ENCODE measurements at places on chromosomes 6 and 20.

DNA sequence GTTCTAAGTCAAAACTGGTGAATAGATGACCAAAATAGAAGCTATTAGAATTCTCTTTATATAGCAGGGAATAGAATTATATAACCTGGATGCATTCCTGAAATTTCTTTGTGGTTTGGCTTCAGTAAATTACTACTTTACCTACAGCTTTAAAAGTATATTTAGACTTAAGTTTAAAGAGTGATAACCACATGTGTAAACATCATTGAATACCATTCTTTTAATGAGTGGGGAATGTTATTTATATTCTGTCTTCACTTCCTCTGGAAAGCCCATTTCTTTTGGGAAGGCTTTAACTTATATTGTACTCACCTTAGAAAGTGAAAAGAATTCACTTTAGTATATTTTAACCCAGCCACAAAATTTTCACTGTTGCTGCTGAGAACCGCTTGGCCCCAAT, 39.1 kb downstream of the PLEKHG1 start:
- no peak for DNase-seq

- DNase-seq = peak; percentile 95
These were observed 17.1 kb downstream of the REPS1 start for GRCh38 chr6:138970856-138971425.

GRCh38 chr20:4147319-4147718, 132.0 kb upstream of the RNF24 start:
- DNase-seq = no peak

DNA sequence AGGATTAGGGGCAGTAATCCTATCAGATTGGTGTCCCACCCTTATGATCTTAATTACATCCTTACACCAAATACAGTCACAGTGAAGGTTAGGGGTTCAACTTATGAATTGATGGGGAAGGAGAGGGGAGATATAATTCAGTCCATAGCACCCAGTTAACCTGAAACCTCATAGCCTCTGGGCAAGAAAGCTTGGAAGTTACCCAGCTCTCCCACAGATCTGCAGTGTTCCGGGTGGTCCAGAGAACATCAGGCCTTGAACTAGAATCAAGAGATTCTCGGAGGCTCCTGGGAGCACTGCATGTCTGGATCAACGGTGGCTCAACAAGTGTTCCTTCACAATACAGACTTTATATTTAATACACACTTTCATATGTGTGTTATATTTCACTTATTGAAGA, 392.6 kb upstream of the MARCKS start:
- peak; percentile 43 for DNase-seq

GRCh38 chr20:16433293-16433580, 140.0 kb downstream of the KIF16B start:
- no peak for DNase-seq

DNA sequence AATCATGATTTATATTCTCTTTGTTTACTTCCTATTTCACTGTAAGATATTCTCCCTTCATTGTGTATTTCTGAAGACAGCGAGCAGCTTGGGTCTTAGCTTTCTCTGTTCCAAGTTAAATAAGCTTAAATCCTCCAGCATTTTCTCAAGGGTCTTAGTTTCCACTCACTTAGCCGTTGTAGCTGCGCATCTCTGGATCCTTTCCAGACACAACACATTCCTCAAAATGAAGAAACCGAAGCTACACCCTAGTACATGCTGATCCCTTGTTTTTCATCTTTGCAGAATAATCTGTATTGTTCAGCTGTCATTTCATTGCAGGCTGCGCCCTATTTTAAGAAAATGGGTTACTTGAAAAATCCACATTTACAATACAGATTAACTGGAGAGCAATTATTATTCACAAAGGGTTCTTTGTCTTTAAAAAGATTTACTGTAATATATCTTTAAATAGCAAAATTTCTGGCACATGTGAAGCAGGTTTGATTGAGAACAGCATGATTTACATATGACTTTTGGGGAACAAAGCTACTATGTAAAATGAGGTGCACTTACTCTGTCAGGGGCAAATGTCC, 375.8 kb downstream of the QKI start:
- DNase-seq = peak; percentile 23

DNA sequence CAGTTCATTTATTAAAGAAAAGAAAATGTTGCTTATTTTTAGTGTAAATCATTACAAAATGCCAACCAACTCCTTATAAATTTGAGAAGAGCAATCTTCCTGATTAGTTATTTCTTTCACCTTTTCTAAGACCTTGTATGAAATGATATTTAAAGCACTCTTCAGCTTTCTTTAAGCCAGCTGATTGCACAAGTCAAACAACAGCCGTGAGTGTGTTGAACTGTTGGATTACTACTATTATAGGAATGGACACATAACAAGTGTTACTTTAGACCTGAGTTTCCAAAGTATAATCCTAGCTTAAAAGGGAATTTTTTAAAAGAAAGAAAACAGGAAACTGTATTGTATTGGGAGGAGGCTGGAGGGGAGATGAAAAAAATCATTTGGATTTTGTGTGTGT, 26.8 kb upstream of the GLP1R start:
- DNase-seq = no peak

GRCh38 chr6:89045011-89045387, 35.6 kb upstream of the PNRC1 start:
- no peak for DNase-seq

- peak; percentile 74 for DNase-seq
These were observed 11.0 kb upstream of the HINT3 start for GRCh38 chr6:125945378-125946141.

DNA sequence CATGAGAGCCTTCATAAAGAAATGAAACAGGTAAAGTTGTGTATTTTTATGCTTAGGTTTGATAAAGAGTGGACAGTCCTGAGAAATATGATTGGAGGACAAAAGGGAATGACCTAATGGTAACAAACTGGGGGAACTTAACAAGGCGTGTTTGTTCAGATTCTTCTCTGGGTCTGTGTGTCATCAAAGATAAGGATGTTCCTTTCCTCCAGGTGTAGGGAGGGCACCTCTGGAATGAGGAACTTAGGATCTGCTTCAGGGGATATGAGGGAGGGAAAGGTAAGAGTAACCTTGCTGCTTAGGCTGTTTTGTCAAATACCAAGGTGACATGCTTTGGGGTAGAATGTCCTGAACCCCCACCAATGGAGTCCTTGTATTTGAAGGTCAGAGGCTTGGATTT, 291.9 kb downstream of the KCNQ5 start:
- DNase-seq = no peak

GRCh38 chr6:104527311-104527710, 332.4 kb downstream of the HACE1 start:
- no peak for DNase-seq

- no peak for DNase-seq
These were observed 23.6 kb upstream of the ECHDC1 start for GRCh38 chr6:127367023-127367375.

DNA sequence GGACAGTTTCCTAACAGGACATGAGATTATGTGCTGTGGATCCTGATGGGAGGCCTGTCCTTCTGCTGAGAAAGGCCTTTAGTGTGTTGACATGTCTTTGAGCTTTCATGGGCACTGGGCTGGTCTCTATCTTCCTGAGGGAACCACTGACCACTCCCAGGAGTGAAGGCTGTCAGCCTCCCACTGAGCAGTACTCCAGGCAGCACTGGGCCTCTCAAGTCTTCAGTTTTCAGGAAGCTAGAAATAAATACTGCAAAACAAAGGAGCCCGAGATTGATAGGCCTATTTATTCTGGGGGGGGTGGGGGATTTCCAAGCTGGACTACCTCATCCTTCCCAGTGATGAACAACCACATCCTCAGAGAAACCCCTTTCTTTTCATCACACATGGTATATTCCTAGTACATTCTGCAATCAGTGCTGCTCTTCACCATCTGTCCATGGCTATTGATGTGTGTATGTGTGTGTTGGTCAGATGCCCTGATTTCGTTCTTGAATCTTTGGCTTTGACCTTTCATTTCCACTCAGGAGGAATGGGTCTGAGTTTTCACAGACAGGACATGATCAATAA, 180.9 kb upstream of the SPTLC3 start:
- no peak for DNase-seq

DNA sequence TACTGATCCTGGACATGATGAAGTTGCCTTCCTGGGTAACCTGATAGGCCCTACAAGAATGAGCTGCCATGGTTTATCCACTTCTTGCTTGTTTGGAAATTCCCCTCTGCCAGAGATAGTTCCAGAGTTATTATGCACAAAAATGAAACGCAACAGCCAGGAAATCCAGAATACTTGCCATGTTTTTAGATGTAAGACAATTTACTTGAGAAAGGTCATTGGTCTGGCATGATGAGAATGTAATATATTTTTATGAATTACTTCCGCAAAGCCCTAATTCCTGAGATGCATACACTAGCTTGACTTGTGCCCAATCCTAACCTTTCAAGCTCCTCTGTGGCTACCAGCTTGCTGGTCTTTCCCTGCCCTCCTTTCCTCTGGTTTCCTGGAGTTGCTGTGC, 27.9 kb upstream of the NT5E start:
- peak; percentile 89 for DNase-seq

- no peak for DNase-seq
These were observed 15.6 kb downstream of the SNRPC start for GRCh38 chr6:34772940-34773339.

DNA sequence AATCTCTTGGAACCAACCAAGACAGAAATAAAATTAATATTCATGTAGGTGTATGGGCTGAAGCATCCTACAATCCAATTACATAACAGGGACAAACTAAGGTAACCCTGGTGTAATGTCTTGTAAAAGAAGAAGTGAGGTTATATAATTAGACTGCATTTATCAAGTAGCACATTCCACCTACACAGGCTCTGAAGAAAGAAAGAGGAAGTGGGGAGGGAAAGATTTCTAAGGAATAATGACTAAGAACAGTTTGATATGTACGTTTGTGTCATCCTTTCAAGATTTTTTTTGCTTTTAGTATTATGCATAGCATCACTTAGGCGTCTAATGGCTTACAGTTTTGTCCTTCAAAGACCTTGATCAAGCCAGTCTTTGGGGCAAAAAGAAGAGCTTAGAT, 139.7 kb downstream of the PLCB1 start:
- DNase-seq = no peak

- no peak for DNase-seq
These were observed 3.3 kb upstream of the HLA-DMA start for GRCh38 chr6:32956176-32956575.

GRCh38 chr20:63216849-63217471, 1.0 kb upstream of the YTHDF1 start:
- no peak for DNase-seq

DNA sequence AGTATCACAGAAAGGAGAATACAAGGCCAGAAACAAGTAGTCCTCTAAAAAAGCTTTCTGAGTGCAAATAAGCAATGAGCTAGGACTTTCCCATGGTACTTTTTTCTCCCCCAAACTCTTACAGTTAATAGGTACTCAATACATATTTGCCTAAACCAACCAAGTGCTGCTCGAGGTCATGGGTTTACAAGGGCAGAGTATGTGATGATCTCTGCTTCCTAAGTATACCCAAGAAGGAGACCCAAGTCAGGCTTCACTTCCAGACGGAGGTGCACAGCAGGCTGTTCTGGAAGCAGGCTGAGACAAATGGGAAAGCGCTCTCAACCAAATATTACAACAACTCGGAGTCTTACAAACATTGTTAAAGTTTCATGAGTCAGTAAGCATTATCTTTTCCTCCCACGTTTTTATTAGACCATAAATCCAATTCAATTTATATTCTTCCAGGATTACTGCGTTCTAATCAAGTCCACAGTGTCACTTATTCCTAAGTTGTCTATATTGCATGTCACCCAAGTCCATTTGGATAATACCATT, 8.1 kb downstream of the FYN start:
- no peak for DNase-seq

DNA sequence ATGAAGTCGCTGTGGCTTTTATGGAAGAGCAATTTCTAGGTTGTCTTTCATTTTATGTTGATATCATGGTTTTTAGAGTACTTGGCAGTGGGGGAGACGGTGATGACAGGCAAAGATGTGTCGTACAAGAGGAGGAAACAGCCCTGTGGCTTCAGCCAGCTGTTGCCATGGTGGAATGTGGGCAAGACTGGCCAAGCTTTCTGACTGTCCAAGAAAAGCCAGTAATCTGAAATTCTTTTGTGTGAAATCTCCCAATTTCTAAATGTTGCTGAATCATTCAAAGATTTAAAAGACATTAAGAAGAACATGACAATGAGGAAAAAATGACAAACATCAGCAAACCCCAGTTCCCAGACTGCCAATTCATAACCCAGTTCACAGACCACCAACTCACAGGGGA, 23.1 kb downstream of the PFDN4 start:
- no peak for DNase-seq

GRCh38 chr6:150301846-150302519, 66.8 kb upstream of the IYD start:
- peak; percentile 52 for DNase-seq

DNA sequence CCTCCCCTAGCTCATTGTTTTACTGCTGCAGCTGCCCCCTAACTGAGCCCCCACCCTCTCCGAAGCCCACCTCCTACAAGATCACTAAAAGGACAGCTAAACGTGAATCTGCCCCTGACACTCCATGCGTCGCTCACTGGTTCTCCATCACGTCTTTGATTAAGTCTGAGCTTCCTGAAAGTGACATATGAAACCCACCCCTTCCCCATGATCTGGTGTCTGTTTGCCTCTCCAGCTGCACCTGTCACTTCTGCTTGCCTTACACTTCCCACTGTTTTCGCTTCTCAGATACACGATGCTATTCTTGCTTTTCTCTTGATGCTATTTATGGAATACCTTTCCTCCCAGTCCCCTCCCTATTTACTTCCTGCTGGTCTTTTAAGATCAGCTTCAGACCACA, 8.0 kb upstream of the PERP start:
- DNase-seq = no peak

DNA sequence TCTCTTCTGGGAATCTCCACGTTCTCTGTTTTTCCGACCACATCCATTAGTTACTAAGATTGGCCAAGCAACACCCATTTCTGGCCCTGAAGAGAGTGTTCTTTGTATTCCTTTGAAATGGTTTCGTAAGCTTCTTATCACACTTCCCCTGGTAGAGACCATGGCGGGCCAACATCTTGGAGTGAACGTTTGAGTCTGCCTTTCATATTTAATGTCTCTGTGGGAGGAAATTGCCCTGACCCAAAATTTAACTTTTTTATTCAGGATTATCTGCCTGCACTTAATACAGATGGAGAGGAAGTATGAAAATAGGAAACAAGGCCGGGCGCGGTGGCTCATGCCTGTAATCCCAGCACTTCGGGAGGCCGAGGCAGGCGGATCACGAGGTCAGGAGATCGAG, 177.0 kb upstream of the SNX9 start:
- no peak for DNase-seq

- DNase-seq = peak; percentile 19
These were observed 931 bp downstream of the UFL1 start for GRCh38 chr6:96522465-96523009.

GRCh38 chr20:25116739-25117458, 35.0 kb upstream of the VSX1 start:
- no peak for DNase-seq

GRCh38 chr6:7680393-7681075, 45.4 kb upstream of the BMP6 start:
- DNase-seq = no peak

All from EL (cell line).